MCF 10A (cell line): ENCODE measurements at places on chromosomes 11 and 22. TPM values are rescaled to one million over a fixed set of nuclear protein-coding genes. Genes with fewer than 3 reads are reported as not detected.

GRCh38 chr22:27518531-27519340 is 282.8 kb downstream of the MN1 start:
- DNase-seq, result no peak

DNA sequence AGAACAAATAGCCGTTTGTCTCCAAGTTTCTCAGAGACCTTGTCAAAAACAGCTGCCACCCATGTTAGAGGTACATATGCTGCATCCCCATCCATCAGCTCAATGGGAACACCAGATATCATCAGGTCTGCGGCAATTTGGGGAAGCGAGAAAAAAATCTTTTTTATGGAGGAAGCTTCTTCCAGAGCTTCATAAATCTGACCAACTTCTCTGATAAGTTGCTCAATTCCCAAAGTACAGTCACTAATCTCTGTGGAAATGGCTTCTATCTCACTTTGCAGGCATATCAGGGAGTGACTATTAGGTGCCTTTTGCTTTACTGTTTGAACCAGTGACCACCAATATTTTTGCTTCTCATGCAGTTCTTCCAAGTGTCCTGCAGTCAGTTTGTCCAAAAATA is 34.3 kb upstream of the MRPL17 start:
- DNase-seq, result no peak

DNA sequence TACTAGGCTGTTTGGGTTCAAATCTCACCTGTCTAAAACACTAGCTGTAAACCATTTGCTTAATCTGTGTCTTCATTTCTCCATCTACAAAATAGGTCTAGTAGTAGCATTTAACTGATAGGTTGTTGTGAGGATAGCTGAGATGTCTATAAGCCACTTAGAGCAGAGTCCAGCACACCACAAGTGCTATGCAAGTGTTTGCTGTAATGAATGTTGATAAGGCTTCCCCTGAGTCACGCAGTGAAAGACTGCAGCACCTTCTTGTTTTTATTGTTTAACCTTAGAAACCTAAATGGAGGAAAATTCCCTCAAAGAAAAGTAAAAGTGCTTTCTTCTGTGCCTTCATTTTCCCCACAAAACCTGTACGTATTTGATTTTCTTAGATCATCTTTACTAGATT is 23.1 kb upstream of the LDHA start:
- no peak for DNase-seq

- DNase-seq, result peak; percentile 92
Observed at GRCh38 chr22:33006220-33006954, 51.8 kb downstream of the SYN3 start.

DNA sequence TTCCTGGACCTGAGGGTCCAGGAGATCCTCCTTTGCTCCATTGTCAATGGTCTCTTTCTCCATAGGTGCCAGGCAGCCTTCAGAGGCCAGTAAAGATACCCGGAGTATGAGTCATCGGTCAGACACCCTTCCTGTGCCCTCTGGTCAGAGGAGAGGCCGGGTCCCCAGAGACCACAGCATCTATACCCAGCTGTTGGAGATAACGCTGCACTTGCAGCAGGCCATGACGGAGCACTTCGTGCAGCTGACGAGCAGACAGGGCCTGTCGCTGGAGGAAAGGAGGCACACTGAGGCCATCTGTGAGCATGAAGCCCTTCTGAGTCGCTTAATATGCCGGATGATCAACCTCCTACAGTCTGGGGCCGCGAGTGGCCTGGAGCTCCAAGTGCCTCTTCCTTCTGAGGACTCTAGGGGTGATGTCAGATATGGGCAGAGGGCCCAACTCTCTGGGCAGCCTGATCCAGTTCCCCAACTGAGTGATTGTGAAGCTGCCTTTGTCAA is at the start of gene ACCSL:
ACCSL (plus strand) TSS at position 51 of the 501 bp plus-strand sequence; CDS start at position 107, 56 bp downstream.
- no peak for DNase-seq

DNA sequence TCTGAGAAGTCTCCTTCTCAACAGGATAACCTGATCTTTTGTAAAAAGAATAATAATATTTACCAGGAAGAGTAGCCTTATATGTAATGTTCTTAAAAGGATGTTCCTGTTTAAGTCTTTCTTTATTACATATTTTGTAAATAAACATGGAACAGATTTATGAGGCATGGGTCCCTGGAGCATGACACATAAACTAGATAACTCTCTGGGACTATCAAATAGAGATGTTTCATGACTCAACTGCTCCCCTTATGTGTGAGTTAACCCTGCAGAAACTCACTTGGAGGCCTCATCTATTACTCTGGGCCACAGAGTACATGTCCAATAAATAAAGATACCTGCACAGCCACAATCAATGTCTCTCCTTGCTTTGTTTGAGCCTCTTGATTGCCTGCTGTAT is 64.6 kb downstream of the GDPD4 start:
- no peak for DNase-seq

GRCh38 chr11:134800826-134801225 is 388.8 kb upstream of the B3GAT1 start:
- no peak for DNase-seq

- peak; percentile 49 for DNase-seq
Observed at GRCh38 chr11:100557830-100558611, 129.1 kb upstream of the ARHGAP42 start.

GRCh38 chr11:65952052-65952521 is 6.8 kb downstream of the TSGA10IP start:
- DNase-seq, result no peak

DNA sequence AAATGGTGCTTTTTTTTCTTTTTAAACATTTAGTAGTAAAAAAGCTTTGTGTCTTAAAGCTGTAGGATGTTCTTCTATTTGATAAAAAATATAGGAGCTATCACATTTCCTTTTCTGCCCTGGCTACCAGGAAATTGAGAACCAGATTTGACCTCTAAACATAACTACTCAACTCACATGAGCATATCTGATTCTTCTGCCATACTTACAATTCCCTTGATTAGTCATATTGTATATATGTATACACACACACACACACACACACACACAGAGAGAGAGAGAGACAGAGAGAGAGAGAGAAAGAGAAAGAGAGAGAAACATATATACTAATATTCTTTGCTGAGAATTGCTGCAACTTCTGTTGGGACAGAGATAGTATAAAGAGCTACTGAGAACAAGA is 23.0 kb upstream of the GDPD4 start:
- no peak for DNase-seq

DNA sequence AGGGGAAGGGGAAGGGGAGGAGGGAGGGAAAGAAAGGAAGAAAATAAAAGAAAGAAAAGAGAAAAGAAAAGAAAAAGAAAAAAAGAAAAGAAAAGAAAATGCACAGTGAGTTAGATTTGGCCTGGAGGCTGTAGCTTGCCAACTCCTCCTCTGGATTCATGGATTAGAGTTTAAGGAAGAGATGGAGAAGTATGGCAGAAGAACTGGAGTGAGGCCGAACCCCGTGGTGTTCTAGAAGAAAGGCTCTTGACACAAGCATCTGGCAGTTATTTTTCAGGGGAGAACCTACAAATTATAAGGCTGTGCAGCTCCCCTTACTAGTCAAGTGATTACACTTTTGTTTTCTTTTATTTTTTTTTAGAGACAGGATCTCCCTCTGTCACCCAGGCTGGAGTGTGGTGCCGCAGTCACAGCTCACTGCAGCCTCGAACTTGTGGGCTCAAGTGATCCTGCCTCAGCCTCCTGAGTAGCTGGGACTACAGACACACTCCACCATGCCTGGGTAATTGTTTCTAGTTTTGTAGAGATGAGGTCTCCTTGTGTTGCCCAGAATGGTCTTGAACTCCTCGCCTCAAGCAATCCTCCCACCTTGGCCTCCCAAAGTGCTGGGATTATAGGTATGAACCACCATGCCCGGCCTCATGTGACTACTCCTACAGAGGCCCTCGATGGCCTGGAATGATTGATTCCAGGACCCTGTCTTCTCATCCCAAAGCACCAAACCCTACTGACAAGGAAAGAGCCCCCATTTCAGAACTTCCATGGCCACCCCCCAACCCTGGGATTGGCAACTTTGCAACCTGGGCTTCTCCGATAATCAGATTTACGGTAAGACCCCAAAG is 19.5 kb downstream of the ZNF74 start:
- no peak for DNase-seq

- DNase-seq, result no peak
Observed at GRCh38 chr22:20154602-20155187, 3.8 kb upstream of the CCDC188 start.

DNA sequence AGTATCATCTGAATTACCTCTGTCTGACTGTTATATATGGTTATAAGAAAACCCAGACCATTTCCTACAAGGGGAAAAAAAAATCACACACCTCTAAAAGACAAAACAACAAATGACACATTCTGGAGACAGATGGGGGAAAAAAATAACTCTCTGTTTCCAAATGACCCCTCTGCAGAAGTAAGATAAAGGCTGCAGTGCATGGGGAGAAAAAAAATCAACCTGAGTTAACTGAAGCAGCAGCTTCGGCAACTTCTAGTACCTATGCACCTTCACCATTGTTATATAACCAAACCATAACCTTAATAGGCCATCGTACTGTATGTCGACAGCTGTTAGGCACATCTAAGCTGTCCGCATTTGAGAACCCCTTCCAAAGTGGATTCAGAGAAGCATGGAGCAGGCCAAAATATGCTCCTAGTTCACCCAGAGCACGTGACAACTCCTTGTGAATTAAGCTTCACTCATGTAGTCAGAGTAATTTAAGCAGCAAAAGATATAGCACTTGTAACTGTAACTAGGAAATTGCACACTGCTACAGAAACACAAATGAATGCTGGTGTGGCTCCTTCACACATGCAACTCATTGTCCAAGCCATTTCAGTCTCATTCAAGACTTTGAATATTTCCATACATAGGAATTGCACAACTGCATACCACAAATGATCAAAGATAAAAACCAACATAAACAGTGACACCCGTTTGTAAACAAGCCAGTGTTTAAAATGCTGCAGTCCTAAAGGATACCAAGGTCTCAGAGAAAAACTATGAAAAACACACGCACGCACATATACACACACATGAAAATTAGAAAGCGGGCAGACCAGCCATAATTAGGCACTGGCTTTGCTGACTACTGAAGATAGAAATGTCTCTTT is 2.7 kb downstream of the SIK3 start:
- peak; percentile 49 for DNase-seq

Gene BLID
- total RNA-seq, result 4.1 and 4.5 TPM in 2 replicates

Gene RHOG
- total RNA-seq, result 32.6 and 35.7 TPM in 2 replicates

Gene OR56A1
- total RNA-seq, result not detected in 2 replicates

Gene AGBL2
- total RNA-seq, result 0.86 and 1.2 TPM in 2 replicates
